ENCODE measurements at places on chromosomes 12 and 14. TPM values are rescaled to one million over a fixed set of nuclear protein-coding genes. Genes with fewer than 3 reads are reported as not detected.

- peaks cover 5% of the 10 kb centered on the region for H3K4me1 ChIP-seq
Observed at GRCh38 chr14:104935026-104935650, 10.5 kb downstream of the PLD4 start.

DNA sequence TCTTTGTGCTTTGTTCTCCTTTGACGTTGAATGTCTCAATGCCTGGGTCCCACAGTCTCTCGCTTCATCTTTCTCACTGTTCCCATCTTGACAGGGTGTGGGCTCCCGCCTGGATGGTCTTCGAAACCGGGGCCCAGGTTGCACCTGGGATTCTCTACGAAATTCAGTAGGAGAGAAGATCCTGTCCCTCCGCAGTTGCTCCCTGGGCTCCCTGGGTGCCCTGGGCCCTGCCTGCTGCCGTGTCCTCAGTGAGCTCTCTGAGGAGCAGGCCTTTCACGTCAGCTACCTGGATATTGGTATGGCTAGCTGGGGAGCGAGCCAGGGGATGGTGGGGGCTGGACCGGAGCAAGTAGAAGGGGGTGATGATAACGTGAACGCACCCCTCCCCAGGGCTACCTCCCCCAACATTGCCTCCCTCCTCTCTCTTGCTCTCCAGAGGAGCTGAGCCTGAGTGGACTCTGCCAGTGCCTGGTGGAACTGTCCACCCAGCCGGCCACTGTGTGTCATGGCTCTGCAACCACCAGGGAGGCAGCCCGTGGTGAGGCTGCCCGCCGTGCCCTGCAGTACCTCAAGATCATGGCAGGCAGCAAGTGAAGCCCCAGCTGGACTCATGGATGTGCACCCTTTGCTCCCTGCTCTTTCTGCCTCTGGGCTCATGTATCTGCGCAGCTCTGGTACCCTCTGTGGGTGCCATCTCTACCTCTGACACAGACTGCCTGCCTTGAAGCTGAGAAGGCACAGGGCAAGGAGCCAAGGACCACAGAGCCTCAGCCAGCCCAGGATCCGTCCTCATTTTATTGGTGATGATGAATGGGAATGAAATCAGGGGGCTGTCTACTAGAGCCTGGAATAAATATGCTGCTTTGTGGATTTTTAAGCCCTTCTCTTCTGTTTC is 1.5 kb downstream of the NPFF start:
- H3K27me3 ChIP-seq = no peaks in the 10 kb centered on the region
- peaks cover 8% of the 10 kb centered on the region for H3K36me3 ChIP-seq
- no peak overlapping the region for H3K4me3 ChIP-seq

DNA sequence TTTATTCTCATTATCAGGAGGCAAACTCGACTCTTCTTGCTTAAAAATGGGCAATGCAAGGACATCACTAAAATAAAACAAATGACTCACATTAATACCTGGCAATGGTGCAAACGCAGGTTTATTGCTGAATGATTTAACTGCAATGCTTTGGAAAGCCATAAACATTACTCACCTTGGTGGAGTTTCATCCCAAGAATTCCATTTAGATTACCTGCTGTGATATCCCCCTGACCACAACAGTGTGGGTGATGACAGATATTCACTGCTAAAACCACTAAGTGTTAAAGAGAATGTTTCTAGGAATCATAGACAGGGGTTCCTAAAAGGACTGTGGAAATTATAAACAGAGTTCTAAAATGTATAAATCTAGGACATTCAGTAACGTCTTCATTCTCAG is 35.3 kb upstream of the CSRNP2 start:
- no peak overlapping the region for H3K4me3 ChIP-seq
- peaks cover 21% of the 10 kb centered on the region for H3K36me3 ChIP-seq
- H3K27me3 ChIP-seq = no peaks in the 10 kb centered on the region
- H3K27ac ChIP-seq = no peak overlapping the region
- DNase-seq = no peak

DNA sequence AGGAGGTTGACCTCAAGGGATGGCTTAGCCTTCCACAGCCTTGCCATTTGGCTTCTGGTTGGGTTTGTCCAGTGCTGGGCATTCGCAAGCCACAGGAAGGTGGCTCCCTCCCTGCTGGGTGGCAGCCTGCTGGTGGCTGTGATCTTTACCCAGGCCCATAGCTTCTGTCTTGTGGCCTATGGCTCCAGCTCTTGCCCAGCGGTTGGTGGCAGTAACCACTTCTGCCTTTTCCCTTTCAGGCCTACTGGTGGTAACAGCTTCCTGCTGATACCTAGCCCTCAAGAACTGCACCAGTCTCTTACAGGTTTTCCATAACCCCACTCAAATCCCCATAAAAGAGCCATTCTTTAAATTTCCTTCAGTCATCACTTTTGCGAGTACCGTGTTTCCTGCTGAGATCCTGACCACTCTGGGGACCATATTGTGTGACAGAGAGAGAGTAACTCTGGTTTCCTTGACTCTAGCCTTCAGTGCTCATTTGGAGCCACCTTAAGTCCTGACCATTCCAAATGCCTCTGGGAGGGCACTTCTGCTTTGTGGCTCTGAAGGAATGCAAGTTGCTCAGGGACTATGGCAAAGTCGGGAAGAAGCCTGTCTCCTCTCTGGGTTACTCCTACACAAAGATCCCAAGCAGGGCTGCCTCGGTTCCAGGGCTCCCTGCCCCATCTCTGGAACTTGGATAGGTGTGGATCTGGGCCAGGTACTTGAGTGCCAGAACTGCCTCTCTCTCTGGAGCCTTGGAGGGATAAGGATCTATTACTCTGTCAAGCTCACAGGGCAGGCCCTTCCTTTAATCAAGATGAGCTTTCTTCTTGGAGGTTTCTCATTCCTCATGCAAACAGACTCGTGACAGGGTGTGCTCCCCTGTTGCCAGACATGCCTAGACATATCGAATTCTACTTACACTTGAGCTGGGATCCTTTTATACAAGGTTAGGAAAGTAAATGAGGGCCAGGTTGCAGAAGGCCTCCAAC is 2.9 kb upstream of the NYNRIN start:
- no peak overlapping the region for H3K27ac ChIP-seq
- no peaks in the 10 kb centered on the region for H3K27me3 ChIP-seq
- H3K4me1 ChIP-seq = peaks cover 6% of the 10 kb centered on the region
- peak; percentile 53 for DNase-seq

GRCh38 chr12:69657376-69658137 is 41.5 kb downstream of the BEST3 start:
- H3K4me1 ChIP-seq = peaks cover 14% of the 10 kb centered on the region
- no peaks in the 10 kb centered on the region for H3K27me3 ChIP-seq
- DNase-seq = no peak
- H3K4me3 ChIP-seq = no peak overlapping the region

DNA sequence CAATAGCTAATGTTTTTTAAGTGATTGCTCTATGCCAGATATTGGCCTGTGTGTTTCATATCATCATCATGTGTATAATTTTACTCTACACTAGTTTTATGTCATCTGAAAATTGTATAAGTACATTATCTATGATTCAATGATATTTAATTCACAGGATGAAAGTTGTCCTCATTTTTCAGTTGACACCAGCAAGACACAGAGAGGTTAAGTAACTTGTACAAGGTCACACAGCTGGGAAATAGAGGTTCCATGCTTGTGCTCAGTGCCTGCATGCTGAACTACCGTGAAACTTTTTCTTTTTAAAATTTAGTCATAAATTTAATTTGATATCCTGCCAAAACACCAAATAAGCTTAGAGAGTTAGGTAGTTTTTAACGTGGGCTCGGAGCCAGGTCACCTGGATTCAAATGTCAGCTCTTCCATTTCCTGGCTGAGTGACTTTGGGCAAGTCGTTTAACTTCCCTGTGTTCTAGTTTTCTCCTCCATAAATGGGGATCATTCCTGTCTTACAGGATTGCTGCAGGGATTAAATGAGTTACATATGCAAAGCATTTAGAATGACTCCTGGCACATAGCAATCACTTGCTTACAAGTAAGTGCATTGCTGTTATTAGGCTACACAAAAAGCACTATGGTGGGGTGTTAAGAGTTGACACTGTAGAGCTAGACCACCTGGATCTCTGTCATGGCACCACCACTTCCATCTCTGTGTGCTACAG is 183.9 kb downstream of the ETV6 start:
- no peak overlapping the region for H3K27ac ChIP-seq
- H3K36me3 ChIP-seq = no peaks in the 10 kb centered on the region
- no peak overlapping the region for H3K4me3 ChIP-seq
- H3K4me1 ChIP-seq = 0 out of 2 replicates have a peak, but pooled peaks cover 4% of the 10 kb centered on the region

Gene NPAS3
- 6.9 TPM for total RNA-seq

Gene ANKRD33
- not detected for total RNA-seq

Gene SNW1
- 88.1 TPM for total RNA-seq

DNA sequence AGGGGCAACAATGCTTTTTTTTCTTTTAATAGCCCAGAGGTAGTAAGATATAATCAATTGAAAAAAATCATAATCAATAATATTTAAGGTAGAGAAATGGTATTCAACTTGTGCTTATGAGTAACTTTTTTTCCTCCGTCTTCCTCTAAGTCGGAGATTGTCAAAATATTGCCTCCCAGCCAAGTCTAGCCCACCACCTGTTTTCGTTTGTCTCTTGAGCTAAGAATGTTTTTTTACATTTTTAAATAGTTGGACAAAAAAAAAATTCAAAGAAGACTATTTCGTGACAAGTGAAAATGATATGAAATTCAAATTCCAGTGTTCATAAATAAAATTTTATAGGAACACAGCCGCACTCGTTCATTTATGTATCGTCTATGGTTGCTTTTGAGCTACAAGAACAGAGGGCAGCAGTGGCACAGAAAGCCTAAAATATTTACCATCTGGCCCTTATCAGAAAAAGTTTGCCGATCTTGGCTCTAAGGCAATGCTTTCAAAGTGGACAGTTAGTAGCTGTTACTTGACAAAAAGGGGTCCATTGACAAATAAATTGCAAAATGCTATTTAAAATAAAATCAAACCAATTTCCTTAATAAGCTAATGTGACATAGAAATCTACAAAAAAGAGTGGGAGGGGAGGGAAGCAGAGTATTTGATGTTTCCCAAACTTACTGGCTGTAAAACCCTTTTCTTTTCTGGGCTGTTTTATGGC is 40.8 kb upstream of the MAX start:
- H3K27ac ChIP-seq = no peak overlapping the region
- H3K4me3 ChIP-seq = no peak overlapping the region
- H3K36me3 ChIP-seq = no peaks in the 10 kb centered on the region
- DNase-seq = no peak
- no peaks in the 10 kb centered on the region for H3K27me3 ChIP-seq

- DNase-seq = peak; percentile 75
- no peaks in the 10 kb centered on the region for H3K36me3 ChIP-seq
- no peaks in the 10 kb centered on the region for H3K27me3 ChIP-seq
- H3K27ac ChIP-seq = no peak overlapping the region
- H3K4me1 ChIP-seq = no peaks in the 10 kb centered on the region
Observed at GRCh38 chr12:61538951-61539350, 721.3 kb upstream of the USP15 start.

- H3K27me3 ChIP-seq = no peaks in the 10 kb centered on the region
- DNase-seq = no peak
- H3K27ac ChIP-seq = no peak overlapping the region
- no peaks in the 10 kb centered on the region for H3K36me3 ChIP-seq
Observed at GRCh38 chr12:54298904-54299303, 1.9 kb downstream of the NFE2 start.

Gene P3H3
- total RNA-seq = 3.1 TPM

DNA sequence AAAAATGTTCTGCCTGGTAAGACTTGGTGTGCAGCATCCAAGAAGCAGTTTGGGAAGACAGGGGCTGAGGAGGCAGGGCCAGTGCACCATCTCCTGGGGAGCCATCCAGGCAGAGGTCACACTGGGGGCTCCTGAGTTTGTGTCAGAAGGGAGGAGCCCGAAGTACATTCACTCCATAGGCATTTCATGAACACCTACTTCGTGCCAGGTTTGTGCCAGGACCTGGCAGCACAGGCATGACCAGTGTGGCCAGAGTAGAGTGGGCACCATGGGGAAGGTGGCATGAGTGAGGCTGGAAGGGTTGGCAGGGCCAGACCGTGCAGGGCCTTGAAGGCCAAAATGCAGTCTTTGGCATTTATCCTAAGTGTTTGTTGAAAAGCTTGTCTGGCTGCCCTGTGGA is 86.5 kb upstream of the RIN3 start:
- H3K4me3 ChIP-seq = no peak overlapping the region
- no peak overlapping the region for H3K27ac ChIP-seq
- H3K36me3 ChIP-seq = no peaks in the 10 kb centered on the region
- H3K27me3 ChIP-seq = no peaks in the 10 kb centered on the region
- no peaks in the 10 kb centered on the region for H3K4me1 ChIP-seq

Gene MARK3
- total RNA-seq = 113 TPM

DNA sequence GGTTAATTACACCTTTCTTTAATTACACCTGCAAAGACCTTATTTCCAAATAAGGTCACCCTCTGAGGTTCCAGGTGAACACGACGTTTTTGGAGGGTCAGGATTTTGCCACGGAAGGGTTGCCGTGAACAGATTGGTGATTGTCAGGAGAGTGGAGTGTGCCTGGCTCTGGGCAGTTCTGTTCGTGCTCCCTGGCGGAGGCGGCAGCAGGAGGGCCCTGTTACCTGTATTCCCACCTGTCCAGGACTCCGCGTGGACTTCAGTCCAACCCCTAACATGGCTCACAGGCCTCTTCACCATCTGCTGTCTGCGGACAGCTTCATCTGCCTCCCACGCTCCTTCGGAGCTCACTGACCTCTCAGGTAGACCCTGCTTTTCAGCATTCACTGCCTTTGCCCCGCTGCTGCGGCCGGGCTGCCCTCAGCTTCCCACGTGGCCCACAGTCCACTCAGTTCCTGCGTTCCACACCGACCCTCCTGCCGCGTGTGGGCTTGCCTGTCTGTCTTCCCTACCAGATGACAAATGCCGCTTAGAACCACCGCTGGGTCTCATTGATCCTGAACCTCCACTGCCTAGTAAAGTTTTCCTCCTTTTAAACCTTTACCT is 187.5 kb upstream of the DIO3 start:
- no peaks in the 10 kb centered on the region for H3K27me3 ChIP-seq
- no peak for DNase-seq
- H3K4me1 ChIP-seq = no peaks in the 10 kb centered on the region
- no peak overlapping the region for H3K4me3 ChIP-seq
- no peak overlapping the region for H3K27ac ChIP-seq

Gene COX8C
- not detected for total RNA-seq

- no peaks in the 10 kb centered on the region for H3K36me3 ChIP-seq
- no peaks in the 10 kb centered on the region for H3K27me3 ChIP-seq
- H3K4me1 ChIP-seq = peaks cover 23% of the 10 kb centered on the region
- no peak for DNase-seq
Observed at GRCh38 chr12:48980953-48981756, 3.0 kb downstream of the WNT1 start.

GRCh38 chr14:74207943-74208342 is 31.3 kb upstream of the VSX2 start:
- H3K4me3 ChIP-seq = no peak overlapping the region
- H3K4me1 ChIP-seq = no peaks in the 10 kb centered on the region
- no peaks in the 10 kb centered on the region for H3K27me3 ChIP-seq
- peak; percentile 78 for DNase-seq

- H3K27me3 ChIP-seq = no peaks in the 10 kb centered on the region
- DNase-seq = no peak
- H3K4me1 ChIP-seq = peaks cover 11% of the 10 kb centered on the region
- no peaks in the 10 kb centered on the region for H3K36me3 ChIP-seq
Observed at GRCh38 chr12:16358878-16359277, 11.4 kb downstream of the MGST1 start.

- no peak overlapping the region for H3K27ac ChIP-seq
- DNase-seq = peak; percentile 63
- no peaks in the 10 kb centered on the region for H3K27me3 ChIP-seq
- no peak overlapping the region for H3K4me3 ChIP-seq
Observed at GRCh38 chr14:70803321-70804310, 5.7 kb downstream of the MAP3K9 start.

Data from Karpas-422 (cell line).